ENCODE measurements at places on chromosomes 7 and 10.

GRCh38 chr10:95388539-95388938, 97.7 kb upstream of the PDLIM1 start:
- DNase-seq: no peak

- no peak for DNase-seq
These were observed 886.8 kb downstream of the LRMDA start for GRCh38 chr10:76318211-76318610.

- DNase-seq: no peak
These were observed 111.5 kb downstream of the BMPER start for GRCh38 chr7:34016876-34017275.

DNA sequence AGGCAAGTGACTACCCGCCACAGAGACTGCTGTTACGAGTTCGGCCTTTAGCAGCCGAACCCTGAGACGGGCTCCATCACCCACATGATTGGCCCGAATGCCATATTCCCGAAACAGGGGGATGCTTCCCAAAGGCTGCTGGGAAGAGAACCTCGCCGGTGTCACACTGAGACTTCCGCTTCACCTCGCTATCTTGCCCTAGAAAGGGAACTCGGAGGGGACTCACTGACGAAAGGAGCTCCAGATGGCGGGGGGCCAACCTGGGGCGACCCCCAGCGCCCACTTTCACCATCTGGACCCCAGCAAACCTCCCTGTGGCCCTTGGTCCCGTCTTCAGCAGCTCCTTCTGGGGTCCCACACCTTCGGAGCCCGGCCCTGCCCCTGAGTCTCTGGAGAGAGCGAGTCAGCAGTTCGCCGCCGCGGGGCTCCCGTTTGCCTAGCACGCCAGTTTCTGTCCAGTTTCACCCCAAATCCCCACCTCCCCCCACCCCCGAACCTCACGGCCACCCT, 529 bp downstream of the HPS1 start:
- peak; percentile 92 for DNase-seq

DNA sequence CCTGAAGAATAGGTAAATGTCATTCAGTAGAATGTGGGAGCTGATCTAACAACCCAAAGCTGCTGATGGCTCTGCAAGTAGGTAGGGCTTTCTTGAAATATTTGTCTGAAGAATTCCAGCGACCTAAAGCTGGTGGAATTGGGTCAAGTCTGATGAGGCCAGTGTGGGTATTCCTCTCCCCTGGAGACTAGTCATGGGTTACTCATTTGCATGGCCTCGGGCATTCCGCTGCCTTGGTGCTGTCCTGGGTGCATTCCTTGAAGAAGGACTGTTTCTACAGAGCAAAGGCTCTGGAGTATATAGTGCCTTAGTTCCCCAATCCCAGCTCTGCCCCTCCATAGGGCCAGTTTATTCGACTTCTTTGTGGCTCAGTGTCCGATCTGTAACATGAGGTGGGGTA, 19.2 kb downstream of the PDK4 start:
- DNase-seq: no peak

DNA sequence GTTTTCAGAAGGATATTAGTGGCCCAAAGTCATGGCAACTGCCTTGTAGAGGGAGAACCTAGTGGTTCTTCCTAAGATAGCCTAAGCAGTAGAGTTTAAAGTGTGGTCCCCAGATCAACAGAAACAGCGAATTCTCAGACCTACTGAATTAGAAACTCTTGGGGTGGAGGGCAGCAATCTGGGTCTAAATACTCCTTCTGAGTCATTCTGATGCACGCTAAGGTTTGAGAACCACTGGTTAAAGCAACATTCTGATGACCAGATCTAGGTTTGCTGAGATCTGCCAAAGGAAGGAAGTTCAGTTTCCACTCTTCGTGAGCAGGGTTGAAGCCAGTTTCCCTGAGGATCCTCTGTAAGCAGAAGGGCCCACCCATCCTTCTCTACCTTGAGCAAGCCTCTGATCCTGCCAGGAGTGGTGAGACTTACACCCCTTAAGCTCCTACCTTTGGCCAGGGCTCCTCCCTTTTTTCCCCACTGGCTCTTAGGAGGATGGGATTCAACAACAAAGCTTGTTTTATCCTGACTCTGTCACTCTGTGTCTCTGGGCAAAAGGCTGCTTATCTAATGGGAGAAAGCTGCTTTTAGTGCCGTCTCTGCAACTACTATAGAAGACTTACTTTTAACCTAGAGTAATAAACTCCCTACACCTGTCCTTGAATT, 26.8 kb upstream of the TRUB1 start:
- DNase-seq: no peak

GRCh38 chr10:50431133-50431532, 179.8 kb upstream of the ASAH2 start:
- no peak for DNase-seq

DNA sequence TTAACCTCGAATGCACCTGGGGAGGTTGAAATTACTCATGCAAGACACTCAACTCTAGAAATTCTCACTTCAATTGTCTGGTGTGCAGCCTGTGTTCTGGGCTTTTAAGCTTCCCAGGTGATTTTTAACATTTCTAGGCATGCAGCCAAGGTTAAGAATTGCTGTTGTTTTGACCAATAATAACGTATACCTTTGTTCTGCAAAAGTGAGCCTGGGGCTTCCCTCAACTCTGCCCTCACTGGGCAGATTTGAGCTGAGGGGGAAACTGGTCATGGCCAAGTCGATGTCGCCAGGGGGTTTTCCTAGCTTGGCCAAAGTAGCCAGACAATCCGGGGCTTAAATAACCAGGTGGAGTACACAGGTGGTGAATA, 568 bp downstream of the PRSS2 start:
- no peak for DNase-seq

GRCh38 chr7:116653646-116654045, 18.4 kb upstream of the MET start:
- DNase-seq: no peak

DNA sequence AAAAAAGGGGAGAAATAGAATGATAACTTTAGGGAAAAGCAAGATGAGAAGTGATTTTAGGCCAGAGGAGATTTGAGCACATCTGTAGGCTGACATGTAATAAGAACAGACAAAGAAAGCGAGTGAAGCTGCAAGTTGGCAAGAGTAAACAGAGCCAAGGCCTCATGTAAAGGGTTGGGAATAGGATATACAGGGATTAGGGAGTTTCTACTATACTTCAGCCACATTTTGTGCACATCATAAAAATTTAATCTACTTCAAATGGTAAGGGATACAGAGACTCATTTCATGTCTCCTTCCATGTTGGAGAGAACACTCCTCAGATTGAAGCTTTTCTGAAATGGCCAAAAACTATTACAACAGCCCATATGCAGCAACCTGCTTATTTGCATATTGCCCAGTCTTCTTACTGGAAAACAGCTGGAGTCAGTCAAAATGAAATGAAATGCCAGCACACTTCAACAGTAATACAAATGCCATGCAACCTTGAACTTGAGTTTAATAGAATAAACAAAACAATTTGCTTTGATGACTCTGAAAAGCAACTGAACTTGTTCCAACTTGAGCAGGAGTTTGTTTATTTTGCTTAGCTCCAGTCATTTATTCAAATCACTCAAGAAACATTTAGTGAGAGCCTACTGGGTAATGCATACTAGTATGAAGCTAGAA, 49.9 kb downstream of the NRCAM start:
- no peak for DNase-seq

- DNase-seq: no peak
These were observed 29.4 kb downstream of the PRKG1 start for GRCh38 chr10:51103554-51104217.

- no peak for DNase-seq
These were observed 14.8 kb downstream of the NRCAM start for GRCh38 chr7:108441392-108441955.

Measured in spleen (tissue), 13 donors.